Fibroblast of skin of right quadriceps (primary cell): ENCODE measurements at places on chromosomes 12 and 14.

- DNase-seq, result no peak
These were observed 65.6 kb downstream of the CCDC88C start for GRCh38 chr14:91352053-91352452.

GRCh38 chr12:49585477-49586459 lies 17.8 kb upstream of the MCRS1 start:
- no peak for DNase-seq

GRCh38 chr12:62860501-62861411 lies 74.2 kb downstream of the PPM1H start:
- DNase-seq, result no peak

- DNase-seq, result no peak
These were observed 32.8 kb downstream of the MSRB3 start for GRCh38 chr12:65311260-65311659.

DNA sequence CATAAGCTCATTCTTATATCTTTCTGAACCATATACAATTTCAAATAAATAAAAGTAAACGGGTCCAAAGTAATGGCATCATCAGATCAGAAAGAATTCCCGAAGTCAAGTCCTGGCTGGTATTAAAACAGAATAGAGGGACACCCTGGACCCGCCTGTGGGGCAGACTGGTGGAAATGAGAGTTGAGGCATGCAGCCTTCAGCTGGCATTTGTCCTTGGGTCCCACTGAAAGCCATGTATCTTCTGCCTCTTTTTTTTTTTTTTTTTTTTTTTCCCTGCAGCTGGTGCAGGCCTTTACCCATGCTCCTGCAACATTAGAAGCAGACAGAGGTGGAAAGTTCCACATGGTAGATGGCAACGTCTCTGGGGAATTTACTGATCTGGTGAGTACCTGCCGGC lies 9.9 kb downstream of the AHSA1 start:
- DNase-seq, result no peak

DNA sequence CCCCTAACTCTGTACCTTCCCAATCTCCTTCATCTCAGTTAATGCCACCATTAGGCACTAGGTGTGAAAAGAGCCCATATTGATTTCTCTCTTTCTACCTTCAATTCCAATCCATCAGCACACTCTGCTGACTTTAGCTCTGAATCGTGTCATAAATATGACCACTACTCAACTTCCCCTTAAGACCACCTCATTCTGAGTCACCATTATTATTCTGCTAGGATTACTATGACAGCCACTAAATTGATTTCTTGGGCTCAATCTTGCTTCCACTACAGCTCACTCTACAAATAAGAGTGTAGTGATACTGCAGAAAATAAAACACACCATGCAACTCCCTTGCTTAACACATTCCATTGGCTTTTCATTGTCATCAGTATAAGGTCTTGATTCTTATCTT lies 1449.0 kb upstream of the FLRT2 start:
- DNase-seq, result peak; percentile 4

DNA sequence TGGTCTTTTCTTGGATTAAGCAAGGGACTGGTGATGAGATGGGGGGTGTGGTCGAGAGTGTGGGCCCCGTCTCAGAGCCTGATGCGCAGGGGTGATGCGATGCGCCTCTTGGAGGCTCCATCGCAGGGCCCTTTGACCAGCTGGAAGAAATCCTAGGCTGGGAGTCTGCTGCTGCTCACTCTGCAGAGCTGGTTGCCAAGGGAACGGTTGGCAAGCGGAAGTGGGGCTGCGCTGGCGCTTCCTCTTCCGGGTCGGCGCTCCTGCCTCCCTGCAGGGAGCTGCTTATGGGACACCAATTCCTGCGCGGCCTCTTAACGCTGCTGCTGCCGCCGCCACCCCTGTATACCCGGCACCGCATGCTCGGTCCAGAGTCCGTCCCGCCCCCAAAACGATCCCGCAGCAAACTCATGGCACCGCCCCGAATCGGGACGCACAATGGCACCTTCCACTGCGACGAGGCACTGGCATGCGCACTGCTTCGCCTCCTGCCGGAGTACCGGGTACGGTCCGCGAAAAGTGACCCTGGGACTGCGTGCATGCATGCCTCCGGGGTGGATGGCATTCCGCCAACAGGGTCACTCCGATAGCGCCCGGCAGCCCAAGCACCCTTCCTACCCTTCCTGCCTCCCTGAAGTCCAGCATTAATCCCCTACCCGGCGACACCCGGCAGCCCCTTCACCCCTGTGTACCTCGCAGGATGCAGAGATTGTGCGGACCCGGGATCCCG lies at the start of gene MYG1:
TSS of gene MYG1 (plus strand) at position 242 of the 727 bp plus-strand sequence. CDS start at position 285, 43 bp downstream.
- peak; percentile 84 for DNase-seq
